Endothelial cell of coronary artery (primary cell): ENCODE measurements at places on chromosomes 16 and 17. TPM values are rescaled to one million over a fixed set of nuclear protein-coding genes. Genes with fewer than 3 reads are reported as not detected.

Gene CSH2
- total RNA-seq = not detected in 2 replicates

Gene CDT1
- total RNA-seq = 4.0 and 7.5 TPM in 2 replicates

Gene NOG
- 3.2 and 4.4 TPM in 2 replicates for total RNA-seq

Gene AOC3
- under 0.01 TPM in 2 replicates for total RNA-seq

Gene TM4SF5
- not detected in 2 replicates for total RNA-seq

Gene ZG16B
- total RNA-seq = 0.09 and 1.9 TPM in 2 replicates

Gene SAMD14
- total RNA-seq = 2.8 and 5.0 TPM in 2 replicates

Gene RARA
- 7.6 and 11.5 TPM in 2 replicates for total RNA-seq

Gene HIC1
- total RNA-seq = 18.6 and 41.0 TPM in 2 replicates

Gene NAGS
- total RNA-seq = 1.3 and 6.4 TPM in 2 replicates

Gene DHRS7C
- total RNA-seq = not detected in 2 replicates

Gene PKMYT1
- total RNA-seq = 3.0 and 4.2 TPM in 2 replicates

Gene TEX19
- total RNA-seq = under 0.01 and 0.09 TPM in 2 replicates

Gene CDK5RAP3
- total RNA-seq = 58.7 and 68.2 TPM in 2 replicates

Gene PRKCA
- 7.9 and 35.7 TPM in 2 replicates for total RNA-seq

Gene SLC13A2
- total RNA-seq = not detected in 2 replicates

Gene TRPV2
- total RNA-seq = 23.5 and 32.3 TPM in 2 replicates

Gene SPIRE2
- total RNA-seq = 0.45 and 0.66 TPM in 2 replicates

Gene KANSL1
- 59.0 and 84.4 TPM in 2 replicates for total RNA-seq

Gene SYT17
- total RNA-seq = 0.38 and 0.72 TPM in 2 replicates

Gene XYLT1
- total RNA-seq = 0.81 and 1.4 TPM in 2 replicates

Gene ALOX15
- total RNA-seq = not detected in 2 replicates

Gene LLGL2
- 1.5 and 2.8 TPM in 2 replicates for total RNA-seq

Gene CLEC16A
- total RNA-seq = 17.5 and 22.9 TPM in 2 replicates

Gene TRIM65
- total RNA-seq = 20.1 and 22.3 TPM in 2 replicates

Gene EME1
- total RNA-seq = 3.6 and 4.0 TPM in 2 replicates

Gene PAGR1
- total RNA-seq = 17.2 and 21.5 TPM in 2 replicates

Gene KRTAP3-1
- total RNA-seq = not detected in 2 replicates

Gene ZNF597
- 2.0 and 2.5 TPM in 2 replicates for total RNA-seq

Gene ANKRD40CL
- total RNA-seq = not detected in 2 replicates

Gene SLC5A10
- not detected in 2 replicates for total RNA-seq

Gene ST6GALNAC2
- 0.66 TPM in 1 of 2 replicates, not detected in the other for total RNA-seq

Gene SPATA22
- total RNA-seq = 0.09 TPM in 1 of 2 replicates, not detected in the other

Gene LITAF
- 0.81 and 3.3 TPM in 2 replicates for total RNA-seq

Gene TP53TG3B
- total RNA-seq = not detected in 2 replicates

Gene PPM1E
- total RNA-seq = 0.09 TPM in 1 of 2 replicates, not detected in the other

Gene ADGRG1
- 24.8 and 29.1 TPM in 2 replicates for total RNA-seq

Gene C17orf50
- not detected in 2 replicates for total RNA-seq

Gene HASPIN
- 4.5 and 7.9 TPM in 2 replicates for total RNA-seq
